ENCODE measurements at places on chromosomes 1 and 21.

GRCh38 chr1:22600071-22600816, 36.2 kb upstream of the C1QA start:
- peak; percentile 38 for DNase-seq

GRCh38 chr1:152735648-152736047, 22.2 kb upstream of the KPRP start:
- no peak for DNase-seq

GRCh38 chr1:159763686-159764085, 17.1 kb upstream of the DUSP23 start:
- DNase-seq = no peak

DNA sequence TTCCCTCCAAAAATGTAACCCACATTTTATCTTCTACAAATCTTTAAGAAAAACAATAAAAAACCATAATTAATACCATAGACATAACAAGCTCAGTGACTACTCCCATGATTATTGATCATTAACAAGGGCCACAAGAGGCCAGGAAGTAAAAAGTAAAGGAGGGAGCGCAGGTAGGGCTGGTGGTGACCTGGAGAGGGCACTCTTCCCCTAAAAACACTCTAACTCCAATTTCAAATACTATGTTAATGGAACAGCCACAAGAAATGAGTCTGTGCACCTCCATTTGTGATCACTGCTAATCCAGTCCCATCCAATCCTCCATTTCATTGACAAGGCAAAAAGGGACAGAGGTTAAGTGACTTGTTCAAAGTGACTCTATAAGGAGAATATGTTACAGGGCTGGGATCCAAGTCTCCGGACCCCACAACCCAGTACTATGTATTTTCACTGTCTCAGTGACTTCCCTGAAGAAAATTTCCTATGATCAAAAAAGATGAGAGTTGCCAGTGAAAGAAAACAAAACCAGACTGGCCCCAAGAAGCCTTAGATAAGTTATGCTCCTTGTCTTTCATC, 41.2 kb upstream of the CFAP298 start:
- DNase-seq = no peak

GRCh38 chr1:110008971-110009565, 24.5 kb downstream of the AHCYL1 start:
- no peak for DNase-seq

DNA sequence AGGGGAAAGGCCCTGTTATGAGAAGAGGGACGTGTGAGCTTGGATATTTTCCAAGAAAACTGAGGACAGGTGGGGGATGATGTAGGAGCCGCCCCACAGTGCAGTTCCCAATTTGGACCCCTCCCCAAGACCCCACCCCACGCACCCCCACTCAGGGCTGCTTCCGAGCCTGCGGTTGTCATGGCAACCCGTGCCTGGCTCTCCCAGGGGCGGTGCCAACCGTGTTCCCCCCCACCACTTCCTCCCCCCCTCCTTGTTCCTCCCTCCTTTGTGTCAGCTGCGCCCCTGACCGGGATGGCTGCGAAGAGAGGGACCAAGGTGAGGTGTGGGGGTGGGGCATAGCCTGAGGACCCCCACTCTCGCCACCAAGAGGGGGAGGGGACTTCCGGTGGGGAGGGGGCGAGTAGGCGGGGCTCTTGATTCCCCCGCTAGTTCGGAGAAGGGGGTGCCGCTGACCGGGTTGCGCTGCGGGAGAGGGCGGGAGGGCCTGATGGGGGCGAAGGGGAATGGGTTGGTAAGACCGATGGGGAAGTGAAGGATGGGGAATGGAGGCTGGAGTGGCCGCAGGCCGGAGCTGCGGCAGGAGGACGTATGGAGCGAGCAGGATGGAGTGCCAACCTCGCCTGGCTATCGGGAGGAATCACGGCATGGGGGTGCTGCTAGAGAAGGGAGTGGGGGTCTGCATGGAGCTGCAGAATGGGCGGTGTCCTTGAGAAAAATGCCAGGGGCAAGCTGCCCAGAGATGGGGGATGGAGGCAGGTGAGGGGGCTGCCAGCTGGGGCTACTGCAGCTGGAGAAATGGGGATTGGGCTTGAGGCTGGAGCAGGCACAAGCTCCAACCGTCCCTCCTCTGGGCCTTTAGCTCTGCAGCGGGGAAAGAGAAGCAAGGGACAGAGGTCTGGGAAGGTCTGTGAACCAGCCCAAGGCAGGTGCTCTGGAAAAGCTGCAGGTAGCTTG, 953 bp downstream of the TRIM46 start:
- DNase-seq = no peak

DNA sequence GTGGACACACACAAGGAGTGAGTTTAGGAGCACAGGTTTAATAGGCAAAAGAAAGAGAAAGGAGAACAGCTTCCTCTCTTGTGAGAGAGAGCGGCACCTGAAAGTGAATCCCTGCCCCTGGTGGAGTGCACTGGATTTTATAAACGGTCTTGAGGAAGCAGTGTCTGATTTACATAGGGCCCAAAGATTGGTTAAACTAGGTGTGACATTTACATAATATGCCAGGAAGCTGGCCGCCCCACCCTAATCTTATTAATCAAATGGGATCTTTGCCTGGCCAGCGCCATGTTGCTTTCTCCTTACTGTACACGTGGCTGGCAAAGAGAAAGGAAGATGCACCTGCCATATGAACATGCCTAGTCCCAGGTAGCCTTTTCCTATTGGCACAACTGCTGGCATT, 38.7 kb downstream of the CFH start:
- DNase-seq = no peak

DNA sequence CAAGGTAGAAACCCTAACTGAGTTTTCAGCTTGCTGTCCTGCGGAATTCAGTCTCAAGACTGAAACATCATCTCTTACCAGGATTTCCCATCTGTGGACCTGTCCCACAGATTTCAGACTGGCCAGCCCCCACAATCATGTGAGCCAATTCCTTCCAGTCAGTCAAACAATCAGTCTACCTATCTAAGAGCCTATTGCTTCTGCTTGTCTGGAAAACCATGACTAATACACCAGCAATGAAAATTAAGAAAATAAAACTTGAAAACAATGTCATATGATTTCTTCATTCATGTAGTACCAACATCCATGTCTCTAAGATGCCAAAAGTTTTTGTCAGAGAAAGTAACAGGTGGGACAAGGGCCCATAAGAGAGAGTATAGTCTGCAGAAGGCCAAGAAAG, 57.6 kb upstream of the CRB1 start:
- no peak for DNase-seq

All from adrenal gland (tissue), 19 donors.